ENCODE measurements at places on chromosomes 3 and 15.

DNA sequence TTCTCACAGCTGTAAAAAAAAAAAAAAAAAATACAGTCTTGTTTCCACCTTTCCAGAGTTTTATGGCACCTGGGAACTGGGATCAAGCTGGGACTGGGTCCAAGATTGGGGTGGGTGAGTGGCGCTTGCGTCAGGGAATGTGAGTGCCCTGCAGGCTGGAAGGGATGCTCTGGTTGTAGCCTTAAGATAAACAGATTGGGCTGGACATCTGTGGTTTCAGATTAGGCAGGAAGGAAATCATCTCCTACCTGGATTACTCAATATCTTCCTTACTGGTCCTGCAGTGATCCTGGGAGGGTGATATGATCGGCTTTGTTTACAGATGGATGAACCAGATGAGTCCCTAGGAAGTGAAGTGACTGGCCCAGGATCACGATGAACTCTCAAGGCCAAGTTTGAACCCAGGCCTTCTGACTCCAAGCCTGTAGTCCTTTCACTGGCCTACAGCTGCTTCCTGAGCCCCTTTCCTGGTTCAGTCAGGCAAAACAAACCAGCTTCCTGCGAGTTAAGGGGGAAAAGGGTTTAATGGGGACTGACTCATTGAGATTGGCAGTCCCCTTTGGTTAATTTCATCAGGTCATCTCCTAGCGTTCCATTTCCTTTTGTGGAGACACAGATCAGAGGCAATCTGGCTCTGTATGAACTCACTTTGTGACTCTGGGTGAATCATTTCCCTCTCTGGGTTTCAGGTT lies 179.8 kb downstream of the THSD4 start:
- peak; percentile 5 for DNase-seq

DNA sequence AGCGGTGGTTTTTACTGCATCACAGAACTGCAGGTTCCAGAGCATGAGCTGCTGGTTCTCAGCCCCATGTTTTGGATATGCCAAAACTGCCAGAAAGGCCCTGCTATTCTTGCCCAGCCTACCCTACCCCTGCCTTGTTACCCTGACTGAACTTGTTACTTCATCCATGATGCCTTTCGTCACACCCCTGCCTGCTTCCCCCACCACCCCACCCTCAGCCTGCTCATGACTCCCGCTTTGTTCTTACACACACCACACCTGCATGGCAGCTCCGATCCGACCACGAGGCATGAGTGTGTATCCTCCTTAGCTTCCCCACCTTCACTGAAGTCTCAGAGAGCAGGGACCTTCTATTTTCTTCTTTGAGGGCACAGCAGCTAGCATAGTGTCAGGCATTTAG lies 5.1 kb upstream of the TM4SF1 start:
- DNase-seq, result no peak

GRCh38 chr3:47916696-47917095 lies 99.5 kb downstream of the MAP4 start:
- no peak for DNase-seq

DNA sequence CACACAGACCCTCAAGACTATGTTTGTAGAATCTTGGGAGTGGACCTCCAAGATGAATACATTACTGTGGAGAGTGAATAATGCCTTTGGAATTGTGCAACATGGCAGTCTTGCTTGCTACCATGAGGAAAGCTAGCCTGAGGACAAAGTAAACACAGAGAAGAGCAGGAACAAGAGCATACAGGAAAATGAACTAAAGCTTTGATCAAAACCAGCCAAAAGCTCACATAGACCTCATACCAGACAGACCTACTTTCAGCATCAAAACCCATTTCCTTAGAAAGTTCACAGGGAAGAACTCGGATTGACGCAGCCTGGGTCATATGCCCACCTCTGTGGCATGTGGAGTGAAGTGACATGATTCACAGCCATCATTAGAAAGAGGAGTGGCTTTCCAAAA lies 3.3 kb upstream of the RAB8B start:
- no peak for DNase-seq

Data from activated CD4-positive, alpha-beta T cell treated with anti-CD3 and anti-CD28 coated beads, Interleukin-10, Interleukin-2, amounts not matched to agents 100 ng/mL and 50 ng/mL, durations not matched to agents 16 hours and 8 hours (primary cell).